AG08396 (cell line): ENCODE measurements at places on chromosomes 2 and 18.

GRCh38 chr18:59468821-59469220, 109.8 kb upstream of the LMAN1 start:
- no peak for DNase-seq

GRCh38 chr2:205684871-205685313, 2.6 kb downstream of the NRP2 start:
- no peak for DNase-seq

DNA sequence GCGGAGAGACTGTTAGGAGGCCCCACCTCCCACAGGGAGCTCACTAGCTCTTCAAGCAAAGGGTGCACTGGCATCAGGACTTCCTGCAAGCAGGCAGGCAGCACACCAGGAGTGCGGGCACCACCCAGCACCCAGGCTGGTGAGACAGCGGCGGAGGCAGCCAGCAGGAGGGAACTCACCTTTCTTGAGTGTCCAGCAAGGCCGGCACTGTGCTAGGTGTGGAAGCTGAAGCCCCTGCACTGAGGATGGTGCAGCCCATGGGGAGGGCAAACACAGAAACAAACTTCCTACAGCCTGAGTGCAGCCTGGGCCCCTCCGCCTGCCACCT, 100.7 kb upstream of the ID2 start:
- no peak for DNase-seq

DNA sequence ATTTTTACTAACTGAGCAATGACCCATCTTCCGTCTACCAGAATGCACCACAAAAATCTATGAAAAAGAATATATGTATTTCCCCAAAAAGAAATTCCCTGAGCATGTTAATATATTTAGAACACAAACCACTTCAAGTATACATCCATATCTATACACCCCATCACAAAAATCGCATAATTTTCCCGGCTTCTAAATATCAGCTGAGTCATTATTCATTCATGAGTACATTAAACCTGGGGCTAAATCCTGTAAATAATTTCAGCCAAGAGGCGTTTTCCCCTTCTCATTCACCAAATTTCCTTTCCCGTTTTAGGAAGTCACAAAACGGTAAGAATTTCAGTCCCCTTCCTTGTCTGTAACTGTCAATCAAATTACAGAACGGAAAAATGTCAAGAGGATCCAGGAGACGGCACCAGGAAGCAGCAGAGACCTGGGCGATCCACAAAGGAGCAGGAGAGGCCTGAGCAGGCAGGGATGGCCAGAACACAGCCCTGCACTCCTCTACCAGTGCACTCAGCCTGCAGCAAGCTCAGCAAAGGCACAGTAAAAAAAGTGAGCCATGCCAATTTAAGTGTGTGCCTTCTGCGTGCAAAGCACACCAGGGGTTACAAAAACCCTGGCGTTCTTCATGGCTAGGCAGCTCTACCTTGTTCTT, 300.7 kb downstream of the TCF4 start:
- no peak for DNase-seq

GRCh38 chr2:10022966-10023662, 20.2 kb upstream of the KLF11 start:
- no peak for DNase-seq

GRCh38 chr2:111210036-111210435, 89.3 kb downstream of the BCL2L11 start:
- no peak for DNase-seq

DNA sequence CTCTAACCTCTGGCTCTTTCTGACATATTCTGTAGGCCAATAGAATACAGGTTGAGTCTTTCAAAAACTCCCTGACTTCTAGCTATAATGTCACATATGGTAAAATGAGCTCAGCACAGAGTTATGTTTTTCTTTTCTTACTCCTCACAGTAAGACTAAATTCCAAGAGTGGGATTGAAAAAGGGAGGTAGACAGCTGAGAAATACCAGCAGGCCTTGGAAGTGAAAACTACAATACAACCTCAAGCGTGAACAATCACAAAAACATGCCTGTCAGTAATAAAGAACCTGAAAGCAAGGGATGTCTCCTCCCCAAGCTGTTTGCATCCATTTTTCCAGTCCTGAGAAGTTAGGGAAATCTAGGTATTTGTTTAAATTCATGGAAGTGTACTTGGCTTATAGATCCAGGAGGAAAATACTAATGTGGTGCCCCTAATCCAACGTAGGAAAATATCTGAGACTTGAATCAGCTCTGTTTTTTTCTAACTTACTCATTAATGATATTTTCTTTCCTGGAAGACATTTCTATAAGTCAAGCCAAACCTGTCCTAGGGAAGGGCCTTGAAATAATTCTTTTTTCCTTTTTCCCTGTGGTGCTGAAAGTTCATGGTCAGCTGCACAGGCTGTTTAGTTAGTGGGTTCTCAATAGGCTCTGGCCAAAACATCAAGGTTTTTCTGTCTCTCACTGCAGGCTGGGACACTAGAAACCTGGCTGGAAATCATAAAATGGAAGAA, 167.9 kb upstream of the SPATS2L start:
- no peak for DNase-seq

DNA sequence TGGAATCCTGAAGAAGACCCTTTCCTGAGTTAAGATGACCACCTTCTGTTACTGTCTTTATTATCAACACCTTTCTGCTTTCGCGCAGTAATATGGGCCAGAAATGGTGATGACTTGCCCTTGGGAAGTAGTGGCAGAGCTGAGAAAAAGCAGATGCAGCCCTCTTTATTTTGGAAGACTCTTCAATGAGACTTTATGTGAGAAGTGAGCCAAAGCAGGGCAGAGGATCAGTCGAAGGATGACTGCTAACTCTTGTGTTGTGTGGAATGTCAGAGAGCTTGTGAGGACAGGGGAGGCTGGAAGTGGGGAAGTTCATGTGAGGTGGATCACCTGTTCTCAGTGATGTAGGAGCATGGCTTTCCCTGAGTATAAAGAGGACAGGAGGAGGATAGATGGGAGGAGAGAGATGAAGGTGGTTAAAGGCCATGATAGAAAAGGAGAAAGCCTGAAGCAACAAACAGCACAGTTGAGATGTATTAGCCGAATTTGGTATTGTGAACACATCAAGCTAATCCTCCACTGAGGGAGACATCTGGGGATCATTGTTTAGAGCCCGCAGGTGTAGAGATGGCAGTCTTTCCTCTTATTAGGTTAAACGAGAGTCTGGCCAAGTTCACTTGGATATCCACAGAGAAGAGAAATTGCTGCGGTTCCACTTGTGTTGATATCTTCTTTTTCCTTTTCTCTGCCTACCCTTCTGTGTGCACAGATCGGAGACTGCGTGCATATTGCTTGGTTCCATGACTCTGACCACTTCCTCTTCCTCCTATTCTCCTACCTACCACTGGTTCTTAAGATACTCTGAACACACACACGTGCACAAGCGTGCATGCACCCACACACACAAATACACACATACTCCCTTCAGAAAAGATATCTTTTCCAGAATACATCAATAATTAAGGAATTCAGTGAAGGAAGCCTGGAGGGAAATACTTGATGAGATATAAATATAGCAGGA, 67.4 kb downstream of the SLC9A2 start:
- DNase-seq, result no peak

DNA sequence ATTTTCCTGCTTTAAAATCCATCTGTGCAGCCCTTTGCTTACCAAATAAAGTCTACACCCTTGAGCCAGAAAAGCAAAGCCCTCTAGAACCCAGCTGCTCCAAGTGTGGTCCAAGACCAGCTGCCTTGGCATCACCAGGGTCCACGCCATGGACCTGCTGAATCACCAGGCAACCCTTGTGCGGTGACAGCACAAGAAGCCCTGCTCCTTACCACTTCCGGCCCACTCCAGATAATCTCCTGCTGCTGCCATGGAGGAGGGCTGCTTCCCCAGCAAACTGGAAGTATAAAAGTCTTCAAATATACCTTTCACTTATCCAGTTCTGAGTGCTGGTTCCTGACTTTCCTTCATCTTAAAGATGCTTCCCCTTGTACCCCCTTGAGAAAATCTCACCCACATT, 106.0 kb upstream of the PKDCC start:
- DNase-seq, result no peak
